IMR-90 (cell line): ENCODE measurements at places on chromosomes 3 and 15. TPM values are rescaled to one million over a fixed set of nuclear protein-coding genes. Genes with fewer than 3 reads are reported as not detected.

- peaks cover 23% of the 10 kb centered on the region for H3K4me1 ChIP-seq
- DNase-seq: peak; percentile 43
- H3K4me3 ChIP-seq: no peak overlapping the region
- H3K27me3 ChIP-seq: no peaks in the 10 kb centered on the region
Measured at GRCh38 chr3:134239538-134239937, 11.1 kb downstream of the RYK start.

DNA sequence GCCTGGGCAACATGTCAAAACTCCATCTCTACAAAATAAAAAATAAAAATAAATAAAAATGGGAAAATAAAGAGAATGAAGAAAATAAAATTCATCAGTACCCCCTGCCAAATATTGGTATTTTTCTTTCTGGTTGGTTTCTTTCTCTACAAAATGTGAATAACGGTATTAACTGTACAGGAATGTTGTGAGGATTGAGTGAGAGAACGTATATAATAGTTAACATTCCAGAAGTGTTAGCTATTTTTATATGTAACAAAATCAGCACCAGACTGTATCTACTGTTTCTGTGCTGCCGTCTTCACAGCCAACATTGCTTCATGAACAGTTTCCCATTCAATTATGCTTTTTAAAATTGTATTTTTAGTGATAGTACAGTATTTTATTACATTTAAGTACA, 25.5 kb upstream of the RNU6-1 start:
- H3K4me3 ChIP-seq: no peak overlapping the region
- H3K36me3 ChIP-seq: no peaks in the 10 kb centered on the region
- no peak overlapping the region for H3K27ac ChIP-seq

DNA sequence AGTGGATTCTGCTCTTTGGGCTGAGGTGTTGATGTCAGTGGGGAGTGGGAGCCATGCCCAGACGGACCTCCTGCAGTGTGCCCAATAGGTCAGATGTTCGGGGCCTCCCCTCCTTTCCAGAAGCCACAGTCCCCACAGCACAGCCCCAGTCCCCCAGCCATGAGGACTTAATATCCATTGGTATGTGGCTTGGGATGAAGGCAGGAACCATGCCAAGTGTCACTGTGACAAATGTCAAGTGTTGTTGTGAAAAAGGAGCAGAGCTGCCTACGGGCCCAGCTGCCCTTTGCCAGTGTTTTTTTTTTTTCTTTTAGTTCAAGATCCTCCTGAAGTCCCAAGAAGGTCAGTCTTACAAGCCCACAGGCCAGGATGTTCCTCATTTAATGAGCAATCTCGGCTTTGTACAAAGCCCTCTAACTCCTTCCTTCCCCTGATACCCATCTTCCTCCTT, 12.2 kb downstream of the SEMA3G start:
- no peak overlapping the region for H3K27ac ChIP-seq
- no peak for DNase-seq
- H3K4me1 ChIP-seq: peaks cover 12% of the 10 kb centered on the region; the same call in 1 of the 2 replicates
- H3K36me3 ChIP-seq: no peaks in the 10 kb centered on the region

The ZNF620 gene
- total RNA-seq: 0.72 and 0.83 TPM in 2 replicates

DNA sequence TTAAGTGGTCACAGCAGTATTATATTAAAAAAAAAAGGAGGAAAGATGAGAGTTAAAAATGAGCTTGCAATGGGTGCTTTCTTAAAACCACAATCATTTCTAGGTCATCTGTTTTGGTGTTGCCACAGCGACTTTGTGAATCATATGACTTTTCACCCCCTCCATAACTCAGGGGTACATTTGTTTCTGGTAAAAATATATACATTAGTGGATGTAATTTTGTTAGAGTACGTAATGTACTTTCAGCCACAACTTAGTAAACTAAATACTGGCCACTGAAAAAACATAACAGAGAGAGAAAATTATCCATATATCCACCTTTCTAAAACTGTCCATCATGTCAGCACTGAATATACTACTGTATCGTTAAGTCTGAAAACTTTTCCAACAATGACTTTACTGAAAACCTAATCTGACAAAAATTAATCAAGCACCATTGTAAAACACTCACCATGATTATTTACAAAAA, 3.4 kb downstream of the ANKRD28 start:
- peak; percentile 87 for DNase-seq
- H3K4me3 ChIP-seq: peak overlapping the region; percentile 80
- peak overlapping the region; percentile 65; the same call in 1 of the 2 replicates for H3K27ac ChIP-seq
- no peaks in the 10 kb centered on the region for H3K27me3 ChIP-seq
- H3K36me3 ChIP-seq: peaks cover 7% of the 10 kb centered on the region

GRCh38 chr3:108022256-108023150, 68.3 kb downstream of the CD47 start:
- H3K4me3 ChIP-seq: no peak overlapping the region
- no peaks in the 10 kb centered on the region for H3K4me1 ChIP-seq
- no peak for DNase-seq
- no peak overlapping the region for H3K27ac ChIP-seq
- peaks cover 11% of the 10 kb centered on the region for H3K27me3 ChIP-seq

DNA sequence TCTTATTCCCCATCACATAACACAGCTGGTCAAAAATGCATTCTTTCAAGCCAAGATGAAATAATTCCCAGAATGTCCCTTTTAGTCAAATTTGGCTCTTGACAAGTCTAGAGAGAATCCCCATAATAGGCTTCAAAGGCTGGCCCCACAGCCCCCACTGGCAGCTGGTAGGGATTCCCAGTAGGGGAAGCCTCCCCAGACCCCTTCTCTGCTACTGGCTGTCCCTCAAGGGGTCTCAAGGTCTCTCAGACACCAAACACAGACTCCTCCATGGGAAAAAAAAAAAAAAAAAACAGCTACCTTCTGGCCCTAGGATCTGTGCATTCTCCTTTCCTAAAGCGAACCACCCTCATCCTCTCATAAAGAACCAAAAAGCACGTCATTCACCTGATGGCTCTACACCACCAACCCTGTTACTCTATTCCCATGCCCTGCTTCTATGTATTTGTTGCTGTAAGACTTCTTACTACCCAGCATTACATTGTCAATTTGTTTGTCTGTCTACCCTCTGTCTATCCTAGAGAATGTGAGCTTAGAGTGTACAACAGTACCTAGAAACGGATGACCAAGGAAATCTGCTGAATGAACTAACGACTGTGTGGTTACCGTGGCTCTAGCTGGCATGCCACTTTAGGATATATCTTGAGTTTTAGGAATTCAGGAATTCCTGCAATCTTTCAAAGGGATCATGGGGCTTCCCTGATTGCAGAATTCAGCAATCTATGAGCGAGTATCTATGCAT, 164.1 kb upstream of the NSMCE3 start:
- H3K4me3 ChIP-seq: no peak overlapping the region
- no peak overlapping the region for H3K27ac ChIP-seq
- DNase-seq: no peak
- H3K36me3 ChIP-seq: no peaks in the 10 kb centered on the region
- H3K27me3 ChIP-seq: no peaks in the 10 kb centered on the region
- no peaks in the 10 kb centered on the region for H3K4me1 ChIP-seq

DNA sequence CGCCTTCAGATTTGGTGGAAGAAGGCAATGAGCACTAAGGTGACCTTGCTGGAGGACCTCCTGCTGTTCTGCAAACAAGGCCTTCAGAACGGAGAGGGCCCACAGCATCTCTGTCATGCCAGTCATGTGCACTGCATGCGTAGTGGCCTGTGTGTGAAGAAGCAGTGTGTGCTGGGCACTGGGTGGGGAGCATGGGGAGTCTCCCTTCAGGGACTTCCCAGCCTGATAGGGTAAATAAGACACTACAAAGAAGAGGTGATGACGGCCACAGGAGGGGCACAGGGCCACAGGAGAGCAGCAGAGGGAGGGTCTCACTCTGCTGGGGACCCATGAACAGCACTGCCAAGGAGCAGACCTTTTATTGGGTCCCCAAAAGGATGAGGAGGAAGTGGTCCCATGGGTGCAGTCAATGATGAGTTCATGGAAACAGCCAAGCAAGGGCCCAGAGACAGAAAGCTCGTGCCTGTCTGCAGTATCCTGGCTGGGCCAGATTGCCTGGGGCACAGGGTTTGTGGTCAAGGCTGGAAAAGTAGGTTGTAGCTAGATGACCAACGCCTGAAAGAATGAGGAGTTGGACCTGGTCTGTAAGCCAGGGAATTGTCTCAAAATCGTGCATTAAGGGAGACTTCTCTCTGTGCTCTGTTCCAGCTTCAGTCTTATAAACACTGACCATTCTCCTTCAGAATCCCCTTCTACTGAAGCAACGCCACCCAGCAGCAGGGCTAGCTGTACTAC, 67.8 kb upstream of the SEC61A1 start:
- no peaks in the 10 kb centered on the region for H3K4me1 ChIP-seq
- peak; percentile 21 for DNase-seq
- H3K36me3 ChIP-seq: no peaks in the 10 kb centered on the region
- H3K4me3 ChIP-seq: no peak overlapping the region

The FBXL2 gene
- 15.6 and 21.0 TPM in 2 replicates for total RNA-seq

The TMC3 gene
- not detected in 2 replicates for total RNA-seq

The THPO gene
- not detected in 2 replicates for total RNA-seq

The PIK3R4 gene
- 24.7 and 27.2 TPM in 2 replicates for total RNA-seq

DNA sequence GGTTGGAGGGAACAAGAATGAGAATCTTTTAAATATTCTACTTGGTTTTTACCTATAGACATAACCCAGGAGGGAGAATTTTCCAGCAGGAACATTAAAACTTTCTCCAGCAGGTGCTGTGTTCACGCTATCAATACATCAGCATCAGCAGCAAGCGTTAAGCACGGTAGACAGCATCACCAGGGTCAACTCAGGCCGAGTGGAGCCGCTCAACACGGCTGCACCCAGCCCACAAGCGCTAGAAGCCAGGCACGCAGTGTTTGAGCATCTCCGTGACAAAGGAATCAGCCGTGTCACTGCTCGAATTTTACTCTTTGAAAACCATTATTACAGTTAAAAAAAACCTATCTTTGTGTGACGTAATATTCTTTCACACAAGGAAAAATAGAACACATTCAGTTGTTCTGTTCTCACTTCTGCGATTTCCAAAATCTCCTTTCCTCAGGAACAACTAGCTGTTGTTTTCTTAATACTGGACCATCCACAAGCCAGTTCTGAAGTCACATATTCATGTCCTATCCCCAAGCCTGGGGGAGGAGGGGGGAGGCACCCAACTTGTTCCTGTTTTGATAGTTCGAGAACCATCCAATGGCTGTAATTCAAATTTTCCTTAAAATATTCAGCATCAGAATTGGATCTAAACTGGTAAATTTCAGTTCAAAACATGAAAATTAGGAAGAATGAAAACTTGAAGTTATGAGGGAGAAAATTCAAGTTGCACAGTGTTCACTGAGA, 77.9 kb downstream of the ADAMTS17 start:
- H3K4me3 ChIP-seq: no peak overlapping the region
- no peaks in the 10 kb centered on the region for H3K27me3 ChIP-seq
- no peak overlapping the region for H3K27ac ChIP-seq
- no peaks in the 10 kb centered on the region for H3K36me3 ChIP-seq
- DNase-seq: no peak

The CAPN3 gene
- total RNA-seq: under 0.01 and 1.4 TPM in 2 replicates

The GLCE gene
- total RNA-seq: 29.6 and 38.0 TPM in 2 replicates

DNA sequence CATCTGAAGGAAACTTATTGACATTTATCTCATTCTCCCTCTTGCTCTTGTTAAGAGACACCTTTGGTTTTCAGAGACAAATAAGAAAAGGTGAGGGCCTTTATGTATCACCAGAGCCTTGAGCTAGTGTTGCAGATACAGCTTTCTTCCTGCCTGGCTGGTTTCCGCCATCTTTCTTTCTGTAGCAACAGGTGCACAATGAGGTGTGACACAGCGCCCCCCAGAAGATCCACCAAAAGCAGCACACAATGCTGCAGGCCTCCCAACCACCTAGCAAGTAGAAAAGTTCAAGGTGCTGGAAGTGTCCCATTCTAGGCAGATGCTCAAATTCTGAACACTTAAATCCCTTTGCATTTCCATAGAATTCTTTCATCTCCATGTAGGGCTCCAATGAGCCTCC, 106.6 kb downstream of the FOXP1 start:
- H3K36me3 ChIP-seq: no peaks in the 10 kb centered on the region
- DNase-seq: no peak
- H3K27me3 ChIP-seq: no peaks in the 10 kb centered on the region
- no peak overlapping the region for H3K4me3 ChIP-seq

- H3K4me3 ChIP-seq: no peak overlapping the region
- peaks cover 15% of the 10 kb centered on the region; the same call in 1 of the 2 replicates for H3K27me3 ChIP-seq
- H3K4me1 ChIP-seq: peaks cover 2% of the 10 kb centered on the region; the same call in 1 of the 2 replicates
- DNase-seq: no peak
- H3K27ac ChIP-seq: no peak overlapping the region
Measured at GRCh38 chr15:77904436-77904821, 173.1 kb downstream of the TBC1D2B start.

DNA sequence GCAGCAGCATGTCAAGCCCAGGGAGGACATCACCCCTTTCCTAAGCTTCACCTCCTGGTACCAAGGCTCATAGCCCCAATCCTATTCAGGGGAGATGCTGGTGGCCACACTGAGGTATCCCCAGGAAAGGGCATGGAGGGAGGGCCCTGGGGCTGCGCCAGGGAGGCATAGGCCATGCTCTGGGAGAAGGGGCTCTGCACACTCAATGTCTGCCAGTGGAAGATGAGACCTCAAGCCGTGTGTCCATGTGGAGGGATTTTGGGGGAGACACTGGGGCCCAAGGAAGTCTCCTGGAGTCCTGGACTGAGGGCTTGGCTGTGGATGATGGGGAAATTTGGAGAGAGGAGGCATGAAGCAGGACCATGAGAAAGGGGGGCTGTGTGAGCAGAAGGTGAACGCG, 21.2 kb upstream of the PRR23E start:
- no peak overlapping the region for H3K27ac ChIP-seq
- H3K27me3 ChIP-seq: peaks cover 13% of the 10 kb centered on the region
- peaks cover 3% of the 10 kb centered on the region; the same call in 1 of the 2 replicates for H3K4me1 ChIP-seq
- no peak overlapping the region for H3K4me3 ChIP-seq
- no peaks in the 10 kb centered on the region for H3K36me3 ChIP-seq

- H3K4me1 ChIP-seq: no peaks in the 10 kb centered on the region
- H3K27ac ChIP-seq: no peak overlapping the region
- no peaks in the 10 kb centered on the region for H3K36me3 ChIP-seq
Measured at GRCh38 chr3:98115717-98116116, 14.8 kb upstream of the OR5H1 start.

- H3K4me1 ChIP-seq: peaks cover 6% of the 10 kb centered on the region; the same call in 1 of the 2 replicates
- no peaks in the 10 kb centered on the region for H3K36me3 ChIP-seq
- no peaks in the 10 kb centered on the region for H3K27me3 ChIP-seq
- H3K27ac ChIP-seq: no peak overlapping the region
- peak; percentile 60 for DNase-seq
Measured at GRCh38 chr15:91970142-91970541, 116.6 kb downstream of the SLCO3A1 start.

DNA sequence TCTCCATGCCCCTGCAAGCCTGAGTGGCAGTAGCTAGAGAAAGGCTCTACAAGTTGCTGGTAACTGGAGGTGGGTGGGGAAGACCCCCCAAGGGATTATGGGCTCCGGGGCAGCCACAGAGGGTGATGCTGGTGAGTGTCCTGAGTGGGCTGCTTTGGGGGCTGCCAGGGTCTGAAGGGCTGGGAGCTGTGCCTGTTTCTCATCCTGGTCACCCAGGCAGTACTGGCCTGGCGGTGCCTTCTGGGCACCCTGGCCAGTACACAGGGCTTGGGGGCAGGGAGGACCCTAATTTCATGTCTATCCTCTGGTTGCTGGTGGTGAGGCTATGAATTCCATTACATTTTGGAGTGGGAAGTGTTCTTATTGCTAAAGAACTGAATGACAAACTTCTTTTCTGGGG, 46.1 kb upstream of the GATM start:
- no peak overlapping the region for H3K27ac ChIP-seq
- H3K4me3 ChIP-seq: no peak overlapping the region
- peaks cover 7% of the 10 kb centered on the region for H3K36me3 ChIP-seq

GRCh38 chr3:74167926-74168325, 446.5 kb downstream of the CNTN3 start:
- no peak for DNase-seq
- no peaks in the 10 kb centered on the region for H3K4me1 ChIP-seq
- no peak overlapping the region for H3K4me3 ChIP-seq
